Activated naive CD4-positive, alpha-beta T cell treated with anti-CD3 and anti-CD28 coated beads, Interleukin-2, amount 10 ng/mL, durations not matched to agents 5 hours and 36 hours (primary cell): ENCODE measurements at places on chromosomes 2 and 18. TPM values are rescaled to one million over a fixed set of nuclear protein-coding genes. Genes with fewer than 3 reads are reported as not detected.

The OTOF gene
- 0.67 TPM for total RNA-seq

The TCF7L1 gene
- not detected for total RNA-seq

The PTPRM gene
- 3.4 TPM for total RNA-seq

The IL36B gene
- not detected for total RNA-seq

The NDUFAF7 gene
- total RNA-seq: 21.2 TPM

The ADGRF3 gene
- total RNA-seq: 5.2 TPM

The RIT2 gene
- total RNA-seq: not detected

The MRPL30 gene
- 25.5 TPM for total RNA-seq

The GATA6 gene
- not detected for total RNA-seq

The ARL4C gene
- 333 TPM for total RNA-seq

The CFAP65 gene
- total RNA-seq: not detected

The TMEM247 gene
- total RNA-seq: not detected

The SP100 gene
- 239 TPM for total RNA-seq
